ENCODE measurements at places on chromosomes 16 and 17. TPM values are rescaled to one million over a fixed set of nuclear protein-coding genes. Genes with fewer than 3 reads are reported as not detected.

Gene KRTAP1-5
- total RNA-seq, result not detected

Gene SKAP1
- total RNA-seq, result 0.27 TPM

Gene SEPTIN12
- not detected for total RNA-seq

Gene NPIPA8
- total RNA-seq, result not detected

Gene KRTAP4-4
- not detected for total RNA-seq

Gene TNFRSF17
- total RNA-seq, result not detected

Gene KIF18B
- total RNA-seq, result 3.2 TPM

Gene TPSB2
- total RNA-seq, result 7.3 TPM

Gene SEZ6L2
- total RNA-seq, result 0.22 TPM

Gene SMPD3
- 1.2 TPM for total RNA-seq

Gene HOXB3
- total RNA-seq, result 2.7 TPM

Gene SLC9A5
- 1.2 TPM for total RNA-seq

Gene KRTAP4-3
- not detected for total RNA-seq

Gene ITGAX
- total RNA-seq, result 3.2 TPM

Gene PRSS22
- total RNA-seq, result not detected

Gene TBC1D3E
- not detected for total RNA-seq

Gene KRT33A
- total RNA-seq, result not detected

Gene MPO
- 0.42 TPM for total RNA-seq

Gene TBX2
- total RNA-seq, result 9.1 TPM

Gene TOP3A
- 10.3 TPM for total RNA-seq

Gene HP
- 80.3 TPM for total RNA-seq

Gene KRTAP4-6
- total RNA-seq, result not detected

Gene MFAP4
- total RNA-seq, result 34.8 TPM

Gene KCNH4
- total RNA-seq, result 0.15 TPM

Gene TNK1
- 2.2 TPM for total RNA-seq

Gene P2RX5
- 16.4 TPM for total RNA-seq

Gene HCRT
- total RNA-seq, result not detected

Gene ACADVL
- total RNA-seq, result 2,270 TPM

Gene ZNF597
- 2.0 TPM for total RNA-seq

Gene PIMREG
- not detected for total RNA-seq

Gene STAC2
- total RNA-seq, result 0.62 TPM

Gene PLA2G15
- 33.8 TPM for total RNA-seq

Gene TAC4
- total RNA-seq, result not detected

Gene DNAH3
- total RNA-seq, result 1.1 TPM

Gene C17orf78
- total RNA-seq, result not detected

Gene CTRB1
- total RNA-seq, result not detected

Gene C16orf74
- total RNA-seq, result 1.7 TPM

Gene KRT40
- total RNA-seq, result not detected

Gene CLEC18B
- total RNA-seq, result not detected

Gene PNMT
- 5.8 TPM for total RNA-seq

Gene CLEC10A
- 4.4 TPM for total RNA-seq

Gene CYGB
- total RNA-seq, result 28.0 TPM

Gene WNK4
- not detected for total RNA-seq

Gene CLDN7
- total RNA-seq, result 1.8 TPM
